Esophagus squamous epithelium (tissue), 5 donors: ENCODE measurements at places on chromosomes 16 and 17.

DNA sequence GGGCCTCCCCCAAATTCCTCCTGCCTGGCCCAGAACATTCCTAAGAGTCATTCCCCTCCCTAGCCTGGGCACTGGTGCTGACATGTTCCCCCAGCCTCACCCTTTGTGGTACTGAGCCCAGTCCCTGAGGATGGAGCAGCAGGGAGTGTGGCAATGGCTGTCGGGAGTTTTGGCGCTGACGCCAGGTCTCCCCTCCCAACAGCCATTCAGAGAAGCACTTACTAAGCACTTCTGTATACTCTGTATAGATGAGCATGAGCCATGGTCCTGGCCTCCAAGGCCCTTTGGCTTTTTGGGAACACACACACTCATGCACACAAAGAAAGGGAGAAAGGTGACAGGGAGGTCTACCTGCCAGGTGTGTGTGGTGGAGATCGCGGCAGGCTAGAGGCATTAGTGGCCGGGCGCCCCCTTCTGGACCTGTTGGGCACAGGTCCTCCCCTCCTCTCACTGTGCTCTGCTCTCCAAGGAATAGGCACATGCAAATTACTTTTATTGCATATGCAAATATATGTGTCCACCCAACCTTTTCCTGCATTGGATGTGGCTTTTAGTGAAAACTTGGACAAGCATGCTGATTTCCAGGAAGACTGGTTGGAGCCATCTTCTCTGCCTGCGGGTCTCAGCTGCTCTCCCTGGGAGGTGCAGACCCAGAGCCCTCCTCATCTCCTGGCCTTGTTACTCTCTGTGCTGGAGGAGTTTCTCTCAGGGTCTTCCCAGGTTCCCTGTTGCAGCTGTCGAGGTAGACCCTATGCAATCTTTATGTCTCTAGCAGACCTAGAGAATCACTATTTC is 17.4 kb upstream of the C17orf107 start:
- DNase-seq, result no peak

DNA sequence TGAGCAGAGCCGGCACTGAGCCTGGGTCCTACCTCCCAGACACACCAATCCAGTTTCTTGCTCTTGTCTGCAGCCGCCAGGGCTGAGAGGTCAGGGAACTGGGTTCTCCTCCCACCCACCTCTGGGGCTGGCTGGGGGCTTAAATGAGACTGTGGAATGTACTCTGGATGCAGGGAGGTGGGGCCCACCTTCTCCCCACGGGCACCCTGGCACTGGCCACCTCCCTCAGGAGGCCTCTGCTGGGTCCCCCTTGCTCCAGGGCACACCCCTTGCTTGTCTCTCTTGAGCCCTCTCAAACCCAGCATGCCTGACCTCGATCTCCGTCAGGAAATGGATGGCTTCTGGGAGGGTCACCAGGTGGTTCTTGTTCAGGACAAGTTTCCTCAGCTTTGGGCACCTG is 6.4 kb downstream of the FLII start:
- DNase-seq, result no peak

GRCh38 chr17:40179923-40180659 is 2.8 kb downstream of the RAPGEFL1 start:
- no peak for DNase-seq

GRCh38 chr16:87384162-87384874 is 742 bp upstream of the FBXO31 start:
- DNase-seq, result no peak
